ENCODE measurements at places on chromosomes 16 and 17. TPM values are rescaled to one million over a fixed set of nuclear protein-coding genes. Genes with fewer than 3 reads are reported as not detected.

Gene KRTAP4-9
- total RNA-seq = not detected

GRCh38 chr16:86303787-86304678, 206.3 kb upstream of the FOXF1 start:
- ATAC-seq = no peak

- ATAC-seq = no peak
Observed at GRCh38 chr16:9061358-9061813, 30.1 kb upstream of the HAPSTR1 start.

- ATAC-seq = peak; percentile 61
Observed at GRCh38 chr16:47316442-47317015, 144.3 kb downstream of the ITFG1 start.

Gene STAC2
- 0.82 TPM for total RNA-seq

- peak; percentile 35 for ATAC-seq
Observed at GRCh38 chr16:88976366-88977017, 515 bp downstream of the CBFA2T3 start.
